ENCODE measurements at places on chromosomes 16 and 17.

- DNase-seq: peak; percentile 62
These were observed 7.4 kb downstream of the CDK5RAP3 start for GRCh38 chr17:47978324-47978723.

DNA sequence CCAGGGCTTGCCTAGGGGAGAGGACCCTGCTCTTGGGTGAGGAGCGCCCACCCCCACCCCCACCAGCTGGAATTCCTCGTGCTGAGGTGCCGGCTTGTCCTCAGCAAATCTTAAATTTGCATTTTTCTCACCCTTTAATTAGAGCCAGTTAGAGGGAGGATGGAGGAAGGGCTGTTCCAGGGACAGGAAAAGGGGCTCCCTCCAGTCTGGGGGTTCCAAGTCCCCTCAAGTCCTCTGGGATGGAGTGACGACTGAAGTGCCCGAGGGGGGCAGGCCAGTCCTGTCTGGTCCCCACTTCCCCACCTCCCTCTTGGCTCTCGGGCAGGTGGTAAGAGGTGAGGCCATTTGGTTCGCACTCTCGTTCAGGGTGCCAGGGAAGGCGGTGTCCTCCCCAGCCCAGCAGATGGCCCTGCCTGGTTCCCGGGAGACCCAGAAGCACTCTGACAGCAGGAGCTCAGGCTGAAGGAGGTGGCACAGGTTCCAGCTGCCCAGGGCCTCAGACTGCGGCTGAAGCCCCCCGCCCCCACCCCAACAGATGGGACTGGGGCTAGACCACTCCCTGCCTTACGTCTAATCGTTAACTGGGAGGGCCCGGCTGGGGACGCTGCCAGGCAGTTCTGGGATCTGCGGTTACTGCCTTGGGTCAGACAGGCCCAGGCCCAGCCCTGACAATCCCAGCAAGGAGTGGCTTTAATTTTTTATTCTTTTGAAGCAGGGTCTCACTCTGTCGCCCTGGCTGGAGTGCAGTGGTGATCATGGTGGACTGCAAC, 2.2 kb downstream of the RAB26 start:
- peak; percentile 72 for DNase-seq

DNA sequence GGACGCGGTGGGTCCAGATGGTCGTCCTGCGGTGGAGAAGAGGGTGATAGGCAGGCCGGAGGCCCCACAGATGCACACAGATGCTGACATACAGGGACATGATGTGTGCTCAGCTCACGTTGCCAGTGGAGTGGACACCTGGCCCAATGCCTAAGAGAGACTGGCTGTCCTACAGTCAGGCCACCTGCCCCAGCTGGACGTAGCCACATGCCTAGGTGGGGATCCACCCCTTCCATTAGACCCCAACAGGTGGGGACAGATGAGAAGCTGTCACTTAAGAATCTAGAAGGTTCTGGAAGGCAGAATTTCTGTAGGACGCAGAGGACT, 117.6 kb upstream of the ZNF750 start:
- peak; percentile 38 for DNase-seq

GRCh38 chr16:53433930-53434376, 318 bp upstream of the RBL2 start:
- DNase-seq: no peak

DNA sequence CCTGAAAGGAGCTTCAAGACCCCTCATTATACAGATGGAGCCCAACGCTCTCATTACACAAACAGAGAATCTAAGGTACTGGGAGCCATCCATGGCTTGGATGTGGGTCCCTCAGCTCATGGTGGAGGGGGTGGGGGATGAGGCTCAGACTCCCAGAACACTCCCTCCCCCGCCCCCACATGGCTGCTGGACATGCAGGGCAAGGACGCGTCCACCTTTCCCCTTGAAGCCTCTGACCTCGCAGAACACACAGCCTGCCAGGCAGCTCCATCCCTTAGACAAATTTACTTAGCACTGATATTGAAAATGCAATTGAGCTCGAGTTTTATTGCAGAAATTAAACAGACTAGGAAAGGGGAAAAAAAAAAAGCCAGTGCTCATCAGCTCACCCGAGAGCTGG, 203.9 kb downstream of the ZNF423 start:
- DNase-seq: no peak

GRCh38 chr17:17376362-17376761, 73.2 kb downstream of the NT5M start:
- no peak for DNase-seq

GRCh38 chr17:64682261-64683181, 20.4 kb upstream of the SMURF2 start:
- DNase-seq: no peak

DNA sequence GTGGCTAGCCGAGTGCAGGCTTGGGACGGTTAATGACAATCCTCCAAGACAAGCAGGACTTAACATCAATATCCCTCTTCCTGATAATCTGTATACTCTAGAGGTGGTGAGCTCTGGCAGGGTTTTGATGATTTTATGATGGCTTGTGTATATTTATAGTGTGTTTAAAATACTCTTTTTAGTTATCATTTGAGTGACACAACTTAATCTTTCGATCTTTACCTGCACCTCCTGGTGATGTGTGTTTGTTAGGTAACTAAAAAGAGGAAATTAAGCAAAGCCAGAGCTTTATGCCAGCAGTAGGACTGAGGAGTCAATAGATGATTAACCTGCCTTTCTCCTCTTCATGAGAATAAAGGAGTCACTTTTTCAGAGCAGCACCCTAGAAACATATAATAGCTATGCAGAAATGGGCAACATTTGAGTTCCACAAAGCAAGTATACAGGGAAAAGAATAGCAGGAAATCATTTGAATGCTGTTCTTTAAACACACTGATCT, 210.5 kb downstream of the IRX3 start:
- DNase-seq: no peak

- no peak for DNase-seq
These were observed 253.6 kb upstream of the XYLT1 start for GRCh38 chr16:17724242-17724898.

GRCh38 chr17:19537111-19537510, 3.5 kb downstream of the SLC47A1 start:
- DNase-seq: no peak

DNA sequence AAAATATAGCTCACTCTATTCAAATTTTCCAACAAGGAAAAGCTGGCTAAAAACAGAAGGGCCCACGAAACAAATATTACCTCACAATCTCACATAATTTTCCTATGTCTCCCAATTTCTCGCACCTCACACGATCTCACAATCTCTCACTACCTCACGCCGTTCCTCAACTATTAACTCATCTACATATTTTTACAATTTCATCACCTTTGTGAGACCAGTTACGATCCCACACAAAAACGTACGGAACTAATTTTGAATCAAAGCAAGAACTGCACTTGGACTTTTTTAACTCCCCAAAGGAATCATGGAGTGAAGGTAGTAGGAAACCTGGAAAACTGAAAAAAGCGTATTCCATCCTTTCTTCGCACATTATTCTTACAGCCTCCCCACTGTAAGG, 1.1 kb downstream of the CBX1 start:
- no peak for DNase-seq

- DNase-seq: no peak
These were observed 539 bp upstream of the KRTAP4-8 start for GRCh38 chr17:41098481-41098880.

DNA sequence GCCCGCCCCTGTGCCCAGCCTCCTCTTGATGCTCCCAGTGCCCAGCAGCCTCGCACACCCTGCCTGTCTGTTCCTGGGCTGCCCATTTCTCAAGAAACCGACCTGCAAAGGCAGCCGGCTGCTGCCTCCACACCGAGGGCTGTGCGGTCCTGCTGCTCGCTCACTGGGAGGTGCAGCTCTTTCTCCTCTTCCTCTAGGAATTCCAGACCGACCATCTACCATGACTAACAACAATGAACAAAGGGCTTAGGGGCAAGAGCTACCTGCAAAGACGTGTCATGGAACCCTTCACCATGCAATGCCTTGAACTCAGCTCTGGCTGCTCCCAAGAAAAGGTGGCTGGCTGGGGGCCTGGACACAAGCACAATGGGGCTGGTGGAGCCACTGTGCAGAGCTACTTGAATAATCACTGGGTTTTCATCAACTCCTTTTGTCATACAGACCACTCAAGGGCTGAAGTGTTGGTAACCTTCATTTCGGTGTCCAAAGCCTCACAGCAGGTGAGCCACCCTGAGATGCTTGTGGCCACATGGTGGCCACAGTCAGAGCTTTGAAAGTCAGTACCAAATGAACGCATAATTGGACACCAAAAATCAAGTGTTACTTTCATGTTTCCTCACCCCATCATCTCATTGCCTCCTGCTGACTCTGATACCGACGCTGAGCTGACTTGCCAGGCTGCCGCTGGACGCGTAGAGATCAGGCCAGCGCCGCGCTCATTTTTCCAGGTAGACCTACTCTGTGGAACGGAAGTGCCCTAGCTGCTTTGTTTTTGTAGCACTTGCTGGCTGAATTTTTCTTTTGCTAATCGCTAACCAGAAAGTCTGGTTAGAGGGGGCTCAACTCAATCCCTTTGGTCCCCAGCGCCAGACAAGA, 19.8 kb downstream of the CYB561 start:
- no peak for DNase-seq

- DNase-seq: no peak
These were observed 393.8 kb upstream of the KIF2B start for GRCh38 chr17:53428913-53429312.

DNA sequence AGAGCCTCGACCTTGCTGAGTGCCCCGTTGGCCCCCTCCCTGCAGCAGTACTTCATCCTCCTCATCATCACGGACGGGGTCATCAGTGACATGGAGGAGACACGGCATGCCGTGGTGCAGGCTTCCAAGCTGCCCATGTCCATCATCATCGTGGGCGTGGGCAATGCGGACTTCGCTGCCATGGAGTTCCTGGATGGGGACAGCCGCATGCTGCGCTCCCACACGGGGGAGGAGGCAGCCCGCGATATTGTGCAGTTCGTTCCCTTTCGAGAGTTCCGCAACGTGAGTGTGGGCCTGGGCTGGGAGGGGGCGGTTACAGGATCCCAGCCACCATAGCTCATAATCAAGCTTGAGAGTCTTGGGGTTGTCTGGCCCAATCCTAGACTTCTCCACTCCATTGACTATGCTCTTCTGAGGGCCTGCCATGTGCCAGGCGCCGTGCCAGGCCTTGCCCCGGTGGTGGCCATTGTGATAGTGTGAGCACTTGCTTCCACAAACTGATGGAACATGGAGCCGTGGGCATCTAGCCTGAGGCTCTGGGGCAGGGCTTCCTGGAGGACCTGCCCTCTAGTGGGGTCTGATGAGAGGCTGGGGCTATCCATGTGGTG, 39.7 kb downstream of the PSME3IP1 start:
- no peak for DNase-seq

- no peak for DNase-seq
These were observed 579.1 kb upstream of the RBFOX1 start for GRCh38 chr16:6753553-6753952.

- no peak for DNase-seq
These were observed 18.7 kb downstream of the KRT9 start for GRCh38 chr17:41553176-41553575.

GRCh38 chr17:34671191-34671590, 91.8 kb downstream of the TMEM132E start:
- no peak for DNase-seq

- DNase-seq: no peak
These were observed 228.8 kb downstream of the SEC14L1 start for GRCh38 chr17:77369544-77369971.

GRCh38 chr17:55654821-55655220, 67.8 kb downstream of the TMEM100 start:
- DNase-seq: no peak

- DNase-seq: no peak
These were observed 2287.0 kb downstream of the TP53TG3F start for GRCh38 chr16:35746281-35746962.

GRCh38 chr17:82237746-82238471, 9.1 kb downstream of the SLC16A3 start:
- peak; percentile 24 for DNase-seq

DNA sequence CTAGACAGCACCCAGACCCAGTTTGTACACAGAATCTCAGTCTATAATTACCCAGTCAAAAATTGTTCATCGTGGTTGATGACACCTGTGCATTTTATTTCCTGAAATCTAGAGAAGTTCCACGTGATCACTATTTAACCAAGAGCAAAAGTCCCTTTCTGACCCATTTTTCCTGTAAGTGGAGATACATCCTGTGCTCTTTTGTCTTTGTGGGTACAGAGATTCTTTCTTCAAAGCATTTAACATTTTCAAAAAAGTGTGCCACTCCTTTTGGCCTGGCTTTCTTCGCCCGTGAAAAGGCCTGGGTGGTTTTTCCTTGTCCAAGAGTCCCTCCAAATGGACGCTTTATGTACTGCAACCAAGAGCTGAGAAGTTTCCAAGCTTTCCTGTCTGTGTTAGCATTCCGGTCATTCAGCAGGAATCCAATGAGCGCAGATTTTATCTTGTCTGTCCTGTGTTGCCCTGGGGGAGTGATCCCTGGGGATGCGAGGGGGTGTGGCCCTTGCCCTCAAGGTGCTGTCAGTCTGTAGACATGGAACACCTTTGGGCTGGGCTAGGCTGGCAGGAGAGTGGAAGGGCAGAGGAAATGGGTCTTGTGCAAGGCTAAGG, 161.1 kb upstream of the CACNG5 start:
- peak; percentile 62 for DNase-seq

DNA sequence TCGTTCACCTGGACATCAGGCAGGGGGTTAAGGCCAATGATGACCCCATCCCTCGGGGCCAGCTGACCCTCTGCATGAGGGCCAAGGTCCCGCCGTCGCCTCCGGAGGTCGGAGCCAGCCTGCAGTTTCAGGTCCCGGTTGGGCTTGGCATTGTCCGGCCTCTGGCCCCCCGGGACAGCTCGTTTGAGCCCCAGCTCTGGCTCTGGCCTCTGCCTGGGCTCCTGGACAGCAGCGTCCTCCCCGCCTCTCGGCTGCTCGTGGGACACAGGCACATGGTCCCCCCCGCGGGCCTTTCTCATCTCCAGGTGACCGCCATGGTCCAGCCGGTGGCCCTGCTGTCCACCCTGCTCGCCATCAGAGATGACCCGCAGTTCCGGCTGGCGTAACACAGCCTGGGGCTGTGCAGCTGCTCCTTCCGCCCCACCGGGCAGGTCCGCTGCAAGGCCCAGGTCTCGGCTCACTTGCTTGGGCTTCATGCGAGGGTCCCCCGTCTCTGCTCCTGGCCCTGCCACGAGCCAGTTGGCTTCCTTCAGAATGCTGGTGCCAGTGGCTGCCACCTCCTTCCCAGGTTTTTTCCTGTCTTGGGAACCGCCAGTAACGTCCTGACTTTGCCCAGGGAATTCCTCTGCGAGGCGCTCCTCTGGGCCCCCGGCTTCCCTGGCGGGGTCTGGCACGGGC, 6.7 kb downstream of the NDUFAF8 start:
- no peak for DNase-seq

GRCh38 chr17:50046179-50046578, 9.7 kb upstream of the ITGA3 start:
- DNase-seq: no peak

DNA sequence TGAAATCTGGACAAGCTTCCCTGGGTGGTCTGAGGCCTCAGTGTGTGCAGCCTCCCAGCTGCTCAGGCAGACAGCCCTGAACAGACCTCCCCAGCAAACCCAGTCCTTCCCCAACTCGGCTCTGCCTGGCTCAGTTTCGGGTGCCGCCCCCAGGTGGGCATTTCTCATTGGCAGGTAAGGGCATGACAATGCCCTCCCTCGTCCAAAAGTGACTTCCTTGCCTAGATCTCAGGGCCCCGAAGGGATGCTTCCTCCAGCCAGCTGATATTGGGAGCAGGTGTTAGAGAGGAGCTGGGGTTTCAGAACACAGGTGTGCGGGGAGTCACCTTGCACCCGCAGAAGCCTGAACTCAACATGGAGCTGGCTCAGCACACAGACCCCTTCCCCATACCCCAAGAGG, 3.8 kb upstream of the PPL start:
- no peak for DNase-seq

Measured in right hindlimb (tissue), 1 donor.